ENCODE measurements at places on chromosomes 5 and 9. TPM values are rescaled to one million over a fixed set of nuclear protein-coding genes. Genes with fewer than 3 reads are reported as not detected.

ENTREP1 gene
- under 0.01 TPM for total RNA-seq

PLPPR1 gene
- total RNA-seq, result not detected

CCDC192 gene
- not detected for total RNA-seq

GFRA3 gene
- total RNA-seq, result not detected

NIPAL4 gene
- not detected for total RNA-seq

DNA sequence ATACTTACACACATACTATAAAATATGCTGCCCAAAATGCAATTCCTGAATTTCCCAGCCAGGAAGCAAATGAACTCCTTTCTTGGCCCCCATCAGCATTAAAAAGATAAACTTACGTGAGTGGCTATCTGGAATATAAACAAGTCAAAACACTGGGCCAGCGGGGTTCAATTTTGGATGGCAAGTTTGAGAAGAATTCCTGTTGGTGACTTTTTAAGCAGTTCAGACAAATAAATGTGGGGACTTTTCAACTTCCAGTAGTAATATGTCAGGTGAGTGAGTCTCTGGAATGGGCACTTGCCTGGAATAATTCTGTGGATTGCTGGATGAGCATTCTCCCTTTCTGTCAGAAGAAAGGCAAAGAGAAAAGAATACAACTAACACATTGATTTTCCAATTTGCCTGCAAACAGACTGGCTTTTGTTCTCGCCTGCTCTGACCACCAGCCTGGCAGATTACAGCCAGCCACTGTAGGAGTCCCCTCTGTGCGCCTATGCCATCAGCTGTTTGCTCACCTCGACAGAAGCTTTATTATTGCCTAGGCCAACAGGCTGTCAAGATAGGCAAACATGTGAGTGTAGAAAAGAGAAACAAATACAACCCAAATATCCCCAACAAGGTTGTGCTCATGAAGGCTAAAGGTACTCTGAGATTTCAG lies 78.6 kb downstream of the MRPS27 start:
- no peaks in the 10 kb centered on the region for H3K36me3 ChIP-seq
- no peak for DNase-seq
- H3K4me1 ChIP-seq, result peaks cover 28% of the 10 kb centered on the region
- no peak overlapping the region for H3K27ac ChIP-seq
- no peaks in the 10 kb centered on the region for H3K27me3 ChIP-seq
- no peak overlapping the region for H3K4me3 ChIP-seq

GRCh38 chr5:33346534-33346933 lies 94.2 kb upstream of the TARS1 start:
- no peaks in the 10 kb centered on the region for H3K36me3 ChIP-seq
- no peak for DNase-seq
- H3K4me1 ChIP-seq, result peaks cover 15% of the 10 kb centered on the region
- no peaks in the 10 kb centered on the region for H3K27me3 ChIP-seq
- no peak overlapping the region for H3K27ac ChIP-seq
- no peak overlapping the region for H3K4me3 ChIP-seq

- DNase-seq, result no peak
- no peaks in the 10 kb centered on the region for H3K36me3 ChIP-seq
- H3K27ac ChIP-seq, result peak overlapping the region; percentile 92
- peaks cover 25% of the 10 kb centered on the region for H3K4me1 ChIP-seq
These were observed 830.9 kb downstream of the MAT2B start for GRCh38 chr5:164336276-164336675.

DNA sequence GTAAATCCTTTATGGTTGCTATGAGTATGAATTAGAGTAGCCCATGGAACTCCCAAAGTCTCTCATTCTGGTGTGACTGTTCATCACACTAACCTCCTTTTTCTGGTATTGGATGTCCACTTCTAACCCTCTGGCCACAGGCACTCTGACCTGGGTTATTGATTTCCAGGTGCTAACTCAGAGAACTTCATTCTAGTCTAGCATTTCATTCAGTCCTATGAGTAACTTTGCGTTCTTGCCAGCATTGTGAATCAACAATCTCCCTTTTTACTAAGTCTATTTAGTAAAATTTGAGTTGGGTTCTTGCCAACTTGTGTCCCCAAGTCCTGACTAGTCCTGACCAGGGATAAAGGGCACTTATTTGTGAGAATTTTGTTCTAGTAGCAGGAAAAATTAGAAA lies 103.5 kb downstream of the SNX18 start:
- no peaks in the 10 kb centered on the region for H3K27me3 ChIP-seq
- DNase-seq, result no peak
- H3K4me1 ChIP-seq, result peaks cover 14% of the 10 kb centered on the region
- H3K36me3 ChIP-seq, result no peaks in the 10 kb centered on the region
- no peak overlapping the region for H3K27ac ChIP-seq

- peaks cover 56% of the 10 kb centered on the region for H3K4me1 ChIP-seq
- no peak for DNase-seq
- no peak overlapping the region for H3K4me3 ChIP-seq
- no peaks in the 10 kb centered on the region for H3K27me3 ChIP-seq
These were observed 256.1 kb downstream of the NR3C1 start for GRCh38 chr5:143147383-143147782.

GRCh38 chr9:20837166-20837565 lies 153.1 kb downstream of the FOCAD start:
- H3K27ac ChIP-seq, result no peak overlapping the region
- no peak overlapping the region for H3K4me3 ChIP-seq
- peaks cover 10% of the 10 kb centered on the region for H3K4me1 ChIP-seq
- H3K27me3 ChIP-seq, result no peaks in the 10 kb centered on the region
- DNase-seq, result no peak

DNA sequence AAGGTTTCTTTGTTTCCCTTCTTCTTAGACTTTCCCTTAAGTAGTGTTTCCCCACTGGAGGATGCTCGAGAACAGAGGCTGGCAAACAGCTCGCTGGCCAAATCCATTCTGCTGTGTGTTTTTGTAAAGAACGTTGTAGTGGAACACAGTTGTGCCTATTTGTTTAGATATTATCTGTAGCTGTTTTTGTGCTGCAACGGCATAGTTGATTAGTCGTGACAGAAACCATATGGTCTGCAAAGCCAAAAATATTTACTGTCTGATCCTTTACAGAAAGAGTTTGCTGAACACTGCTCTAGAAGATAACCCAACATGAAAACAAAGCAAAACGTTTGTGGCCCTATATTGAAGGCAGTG lies 47.0 kb upstream of the EGFLAM start:
- H3K4me3 ChIP-seq, result no peak overlapping the region
- H3K27me3 ChIP-seq, result peaks cover 6% of the 10 kb centered on the region
- DNase-seq, result no peak
- H3K27ac ChIP-seq, result no peak overlapping the region
- no peaks in the 10 kb centered on the region for H3K36me3 ChIP-seq
- H3K4me1 ChIP-seq, result no peaks in the 10 kb centered on the region

DNA sequence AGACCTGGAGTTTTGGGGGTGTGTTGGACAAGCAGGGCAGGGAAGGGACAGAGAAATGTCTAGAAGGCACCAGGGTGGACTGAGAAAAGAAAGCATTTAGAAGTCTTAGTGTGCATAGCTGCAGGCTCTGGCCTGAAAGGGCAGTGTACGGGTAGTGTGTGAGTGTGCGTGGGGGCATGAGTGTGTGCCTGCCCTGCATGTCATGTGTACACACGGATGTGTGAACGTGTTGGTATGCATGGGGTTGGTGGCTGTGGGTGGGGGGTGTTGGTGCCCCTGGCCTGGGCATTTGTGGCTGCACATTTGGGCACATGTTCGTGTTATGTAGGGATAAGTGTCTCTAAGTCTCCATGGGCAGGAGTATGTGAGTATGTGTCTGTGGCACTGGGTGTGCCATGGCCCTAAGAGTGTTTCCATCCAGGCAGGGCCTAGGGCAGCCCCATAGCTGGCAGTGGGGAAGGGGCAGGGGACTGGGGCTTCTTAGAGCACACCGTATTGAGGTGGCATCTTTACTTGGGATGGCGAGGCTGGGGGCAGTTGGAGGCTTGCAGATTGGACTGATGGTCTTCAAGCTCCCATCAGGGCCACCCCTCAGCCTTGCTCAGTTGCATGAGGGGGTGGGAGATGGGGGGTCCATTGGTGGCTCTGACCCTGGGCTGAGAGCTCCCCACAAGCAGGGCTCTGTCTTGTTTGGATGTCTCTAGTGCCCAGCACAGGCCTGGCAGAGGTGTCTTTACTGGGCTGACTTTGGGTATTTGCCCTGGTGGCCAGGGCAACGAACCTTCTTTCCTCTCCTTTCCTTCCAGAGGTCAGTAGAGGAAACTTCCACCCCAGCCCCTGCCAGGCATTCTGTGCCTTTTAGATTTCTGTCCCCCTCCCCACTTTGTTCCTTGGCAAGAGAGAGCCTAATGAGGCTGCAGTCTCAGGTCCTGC lies 15.0 kb downstream of the PSD2 start:
- H3K4me1 ChIP-seq, result no peaks in the 10 kb centered on the region
- no peak overlapping the region for H3K27ac ChIP-seq
- H3K4me3 ChIP-seq, result no peak overlapping the region
- no peaks in the 10 kb centered on the region for H3K36me3 ChIP-seq
- DNase-seq, result peak; percentile 73
- no peaks in the 10 kb centered on the region for H3K27me3 ChIP-seq

- peaks cover 13% of the 10 kb centered on the region for H3K27me3 ChIP-seq
- H3K27ac ChIP-seq, result no peak overlapping the region
- no peaks in the 10 kb centered on the region for H3K4me1 ChIP-seq
- DNase-seq, result peak; percentile 50
- no peak overlapping the region for H3K4me3 ChIP-seq
- H3K36me3 ChIP-seq, result no peaks in the 10 kb centered on the region
These were observed 27.8 kb downstream of the PTTG1 start for GRCh38 chr5:160449458-160449857.

- no peak for DNase-seq
- no peak overlapping the region for H3K27ac ChIP-seq
- H3K36me3 ChIP-seq, result peaks cover 7% of the 10 kb centered on the region
- H3K27me3 ChIP-seq, result no peaks in the 10 kb centered on the region
- no peaks in the 10 kb centered on the region for H3K4me1 ChIP-seq
These were observed 7.8 kb downstream of the ZFR start for GRCh38 chr5:32436553-32437242.

- H3K4me1 ChIP-seq, result peaks cover 1% of the 10 kb centered on the region
- no peak overlapping the region for H3K4me3 ChIP-seq
- no peaks in the 10 kb centered on the region for H3K36me3 ChIP-seq
These were observed 37.9 kb downstream of the FBXW11 start for GRCh38 chr5:171968531-171968930.

DNA sequence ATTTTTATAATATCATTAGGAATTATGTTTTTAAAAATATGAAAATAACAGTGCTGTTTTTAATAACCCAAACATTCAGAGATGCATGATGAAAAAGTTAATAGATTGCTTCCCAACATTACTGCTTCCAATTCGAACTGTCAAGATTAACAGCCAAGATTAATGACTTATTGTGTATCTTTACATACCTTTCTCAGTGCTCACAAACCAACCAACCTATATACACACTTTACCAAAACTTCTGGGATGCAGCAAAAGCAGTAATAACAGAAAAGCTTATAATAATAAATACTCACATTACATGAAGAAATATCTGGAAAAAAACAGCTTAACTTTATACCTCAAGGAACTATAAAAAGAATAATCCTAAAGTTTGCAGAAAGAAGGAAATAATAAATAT lies 82.1 kb downstream of the TMEM232 start:
- H3K27ac ChIP-seq, result no peak overlapping the region
- no peaks in the 10 kb centered on the region for H3K27me3 ChIP-seq
- DNase-seq, result no peak
- H3K36me3 ChIP-seq, result no peaks in the 10 kb centered on the region

DNA sequence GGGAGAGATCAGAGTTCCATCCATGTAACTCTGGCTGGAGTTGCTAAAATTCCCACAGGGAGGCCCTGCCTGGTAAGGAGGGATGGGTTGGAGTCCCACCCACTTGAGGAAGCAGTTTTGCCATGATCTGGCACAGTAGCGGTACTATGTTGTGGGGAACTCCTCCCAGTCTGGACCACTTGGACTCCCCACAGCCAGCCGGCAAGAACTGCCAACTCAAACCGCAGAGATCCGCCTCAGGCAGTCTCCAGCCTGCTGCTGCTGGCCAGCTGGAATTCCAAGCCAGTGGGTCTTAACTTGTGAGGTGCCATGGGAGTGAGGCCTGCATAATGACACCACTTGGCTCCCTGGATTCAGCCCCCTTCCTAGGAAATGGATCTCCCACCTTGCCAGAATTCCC lies 151.9 kb downstream of the NDUFS4 start:
- no peaks in the 10 kb centered on the region for H3K4me1 ChIP-seq
- no peaks in the 10 kb centered on the region for H3K27me3 ChIP-seq
- no peak overlapping the region for H3K27ac ChIP-seq
- peak; percentile 6 for DNase-seq
- no peaks in the 10 kb centered on the region for H3K36me3 ChIP-seq

- H3K4me1 ChIP-seq, result peaks cover 12% of the 10 kb centered on the region
- H3K4me3 ChIP-seq, result no peak overlapping the region
- H3K36me3 ChIP-seq, result no peaks in the 10 kb centered on the region
These were observed 91.1 kb downstream of the PRDM6 start for GRCh38 chr5:123180178-123180577.

Measured in osteoblast (primary cell).